ENCODE measurements at places on chromosomes 4 and X. TPM values are rescaled to one million over a fixed set of nuclear protein-coding genes. Genes with fewer than 3 reads are reported as not detected.

Gene DCTD
- total RNA-seq, result 43.8 TPM

GRCh38 chr4:15001248-15001868 lies 923 bp upstream of the CPEB2 start:
- DNase-seq, result peak; percentile 83

- no peak for DNase-seq
These were observed 537.2 kb downstream of the STIM2 start for GRCh38 chr4:27397886-27398285.

Gene AMTN
- total RNA-seq, result not detected

Gene UGT2A2
- not detected for total RNA-seq

- DNase-seq, result no peak
These were observed 310.3 kb upstream of the SLIT2 start for GRCh38 chr4:19941434-19941833.

DNA sequence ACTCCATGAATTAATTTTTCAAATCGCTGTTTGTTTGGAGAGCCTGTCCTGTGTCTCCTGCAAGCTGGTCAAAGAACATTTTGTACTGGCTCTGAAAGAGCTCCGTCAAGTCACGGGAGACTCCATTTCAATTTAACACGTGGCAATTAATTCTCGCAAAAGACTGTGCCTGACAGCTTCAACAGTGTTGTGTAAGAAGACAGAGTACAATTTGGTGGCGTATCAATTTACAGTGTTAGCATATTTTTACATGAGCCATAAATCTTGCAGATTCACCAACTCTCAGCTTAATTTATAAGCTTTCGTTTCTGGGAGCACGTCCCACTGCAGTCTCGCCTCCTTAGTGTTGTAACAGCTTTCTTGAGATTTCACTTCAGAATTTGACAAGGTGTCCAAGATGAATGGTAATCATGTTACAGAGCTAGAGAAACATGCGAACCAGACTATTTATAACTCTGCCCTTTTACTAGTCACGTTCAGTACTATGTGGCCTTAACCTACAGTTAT lies 70.8 kb downstream of the RWDD4 start:
- DNase-seq, result no peak

Gene DUX4
- not detected for total RNA-seq

GRCh38 chr4:100936661-100937375 lies 410.5 kb downstream of the PPP3CA start:
- no peak for DNase-seq

DNA sequence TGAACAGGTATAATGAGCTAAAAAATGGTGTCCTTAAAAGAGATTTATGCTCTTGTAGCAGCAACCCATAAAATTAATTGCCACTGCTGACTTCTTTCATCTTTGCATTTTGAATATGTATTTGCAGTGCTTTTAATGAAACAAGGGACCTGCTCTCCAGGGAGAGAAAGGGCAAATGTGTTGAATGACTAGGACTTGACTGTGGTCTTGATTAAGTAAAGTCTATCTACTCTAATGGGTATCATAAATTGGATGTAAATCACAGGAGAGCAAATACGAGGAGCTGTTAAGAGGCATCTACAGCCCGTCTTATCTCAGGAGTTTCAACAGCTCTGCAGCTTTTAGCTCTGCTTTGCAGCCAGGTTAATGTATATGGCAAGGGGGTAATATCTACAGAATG lies 216.4 kb downstream of the PALLD start:
- DNase-seq, result no peak

GRCh38 chrX:64428371-64428770 lies 33.1 kb upstream of the MTMR8 start:
- no peak for DNase-seq

Gene MAGEE2
- not detected for total RNA-seq

Gene FAT4
- 6.1 TPM for total RNA-seq

DNA sequence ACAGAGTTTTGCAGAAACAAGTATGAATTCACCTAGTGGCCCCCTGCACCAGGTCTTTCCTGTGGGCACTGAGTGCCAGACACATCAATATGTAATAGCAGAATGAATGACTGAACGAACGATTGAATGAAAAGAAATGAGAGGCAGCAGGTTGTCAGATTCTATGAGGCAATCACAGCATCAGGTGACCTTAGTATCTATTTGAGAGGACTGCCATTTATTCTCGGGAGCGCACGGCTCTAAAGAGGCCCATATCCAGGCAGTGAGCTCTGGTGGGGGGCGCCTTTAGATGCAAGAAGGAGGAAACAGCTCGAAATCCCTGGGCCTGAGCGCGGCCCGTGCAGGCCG lies 528 bp upstream of the SLC25A4 start:
- no peak for DNase-seq

DNA sequence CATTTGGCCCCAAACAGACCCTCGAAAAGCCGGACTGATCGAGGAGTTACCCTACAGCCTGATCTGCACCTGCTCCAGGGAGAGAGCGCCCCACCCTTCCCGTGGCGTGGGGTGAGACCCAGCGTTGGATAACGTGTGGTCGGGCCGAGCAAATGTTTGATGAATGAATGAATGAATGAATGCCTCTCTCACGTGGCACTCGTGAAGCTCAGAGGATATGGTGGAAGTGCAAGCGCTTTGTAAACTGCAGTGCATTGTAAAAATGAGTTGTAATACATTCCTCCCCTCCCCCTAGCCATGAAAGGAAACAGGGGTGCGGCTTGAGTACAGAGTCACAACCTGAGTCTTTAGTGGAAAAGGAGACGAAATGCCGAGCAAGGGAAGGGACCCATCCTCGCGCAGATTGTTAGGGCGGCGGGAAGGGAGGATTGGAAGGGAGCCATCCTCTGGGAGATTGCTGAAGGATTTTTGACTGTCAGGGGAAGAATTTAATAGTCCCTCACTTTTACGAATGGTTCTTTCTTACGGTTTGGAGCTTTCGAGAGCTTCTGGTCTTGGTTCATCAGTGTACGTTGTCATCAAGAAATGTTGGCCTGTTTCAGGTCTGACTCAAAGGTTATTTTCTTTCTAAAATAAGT lies 772 bp upstream of the FBXW7 start:
- no peak for DNase-seq

Gene VEGFD
- 12.4 TPM for total RNA-seq
